Activated naive CD8-positive, alpha-beta T cell treated with anti-CD3 and anti-CD28 coated beads for 36 hours (primary cell): ENCODE measurements at places on chromosomes 6 and 20. TPM values are rescaled to one million over a fixed set of nuclear protein-coding genes. Genes with fewer than 3 reads are reported as not detected.
A peak's percentile ranks its signal among the peaks of the same experiment; 100 is the strongest.

Gene MDFI
- not detected for total RNA-seq

DNA sequence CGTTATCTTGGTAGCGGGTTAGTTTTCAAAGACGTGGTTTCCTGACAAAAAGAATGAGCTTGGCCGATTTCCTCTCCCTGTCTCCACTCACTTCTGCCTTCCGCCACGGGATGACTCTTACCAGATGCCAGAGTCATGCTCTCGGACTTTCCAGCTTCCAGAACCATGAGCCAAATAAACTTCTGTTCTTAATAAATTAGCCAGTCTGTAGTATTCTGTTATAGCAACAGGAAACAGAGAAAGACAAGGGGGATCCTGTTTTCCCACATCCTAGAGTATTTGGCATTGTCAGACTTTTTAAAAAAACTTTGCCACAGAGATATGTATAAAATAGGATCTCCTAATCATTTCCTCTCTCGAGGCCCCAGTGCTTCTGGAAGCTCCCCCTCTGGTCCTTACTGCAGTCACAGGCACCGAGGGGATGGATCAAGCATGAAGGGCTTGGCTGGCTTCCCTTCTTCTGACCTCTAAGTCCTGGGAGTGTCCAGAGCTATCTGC, 84.9 kb upstream of the NAA20 start:
- H3K27ac ChIP-seq = no peak overlapping the region
- no peak for DNase-seq
- peaks cover 9% of the 10 kb centered on the region for H3K4me1 ChIP-seq
- no peak overlapping the region for H3K4me3 ChIP-seq
- H3K27me3 ChIP-seq = peaks cover 21% of the 10 kb centered on the region

Gene ABHD16B
- not detected for total RNA-seq

GRCh38 chr6:81793821-81794475, 41.5 kb upstream of the TENT5A start:
- DNase-seq = no peak
- no peaks in the 10 kb centered on the region for H3K36me3 ChIP-seq
- H3K27ac ChIP-seq = no peak overlapping the region
- H3K4me3 ChIP-seq = no peak overlapping the region
- H3K4me1 ChIP-seq = no peaks in the 10 kb centered on the region
- peaks cover 10% of the 10 kb centered on the region for H3K27me3 ChIP-seq

Gene SLC35D3
- not detected for total RNA-seq

- H3K36me3 ChIP-seq = no peaks in the 10 kb centered on the region
- H3K4me3 ChIP-seq = no peak overlapping the region
- peaks cover 35% of the 10 kb centered on the region for H3K27me3 ChIP-seq
- no peaks in the 10 kb centered on the region for H3K4me1 ChIP-seq
- DNase-seq = peak; percentile 55
- no peak overlapping the region for H3K27ac ChIP-seq
These were observed 19.2 kb upstream of the GLP1R start for GRCh38 chr6:39029156-39030011.

GRCh38 chr6:126949786-126950185, 168.7 kb upstream of the RSPO3 start:
- no peaks in the 10 kb centered on the region for H3K27me3 ChIP-seq
- no peaks in the 10 kb centered on the region for H3K36me3 ChIP-seq
- H3K4me3 ChIP-seq = no peak overlapping the region
- no peaks in the 10 kb centered on the region for H3K4me1 ChIP-seq

Gene ALDH8A1
- 0.46 TPM for total RNA-seq

Gene DYNLRB1
- 76.9 TPM for total RNA-seq

DNA sequence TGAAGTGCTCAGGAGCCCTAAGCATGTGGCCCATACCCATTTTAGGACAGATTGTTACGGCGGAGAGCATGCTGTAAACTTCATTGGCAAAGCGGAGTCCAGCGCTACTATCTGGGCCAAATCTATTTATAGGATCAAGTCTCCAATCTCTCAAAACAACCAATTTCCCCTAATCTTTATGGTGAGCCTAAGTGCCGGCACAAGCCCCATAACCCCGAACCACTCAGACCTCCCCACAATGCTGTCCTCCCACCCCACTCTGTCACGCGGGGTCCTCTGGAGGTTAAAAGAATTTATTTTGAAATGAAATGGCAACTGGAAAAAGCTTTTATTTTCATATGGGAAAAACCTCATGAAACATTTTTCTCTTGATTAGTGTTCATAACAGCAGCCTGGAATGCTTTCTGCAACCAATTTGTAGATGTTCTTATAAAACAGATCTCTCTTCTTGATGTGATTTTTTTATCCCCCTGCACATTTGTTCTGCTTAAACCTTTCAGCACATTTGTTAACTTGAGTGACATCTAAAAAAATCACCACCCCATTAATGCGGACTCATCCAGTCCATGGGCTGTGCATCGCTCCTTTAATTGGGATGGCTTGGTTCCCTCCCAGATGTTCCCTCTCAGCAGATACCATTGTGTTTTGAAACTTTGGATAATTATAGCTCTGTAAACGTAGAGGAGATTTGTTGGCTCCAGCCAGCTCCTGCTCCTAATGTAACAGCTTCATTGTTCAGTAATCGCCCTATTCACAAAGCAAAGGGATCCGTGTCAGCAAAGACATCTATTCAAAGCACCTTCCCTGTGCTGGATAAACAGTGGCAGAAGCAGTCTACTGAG, 323.6 kb downstream of the CD83 start:
- DNase-seq = no peak
- H3K36me3 ChIP-seq = no peaks in the 10 kb centered on the region
- H3K27ac ChIP-seq = no peak overlapping the region
- H3K27me3 ChIP-seq = no peaks in the 10 kb centered on the region
- H3K4me1 ChIP-seq = peaks cover 3% of the 10 kb centered on the region

- H3K27ac ChIP-seq = no peak overlapping the region
- peaks cover 4% of the 10 kb centered on the region for H3K27me3 ChIP-seq
- no peaks in the 10 kb centered on the region for H3K36me3 ChIP-seq
- H3K4me3 ChIP-seq = no peak overlapping the region
These were observed 89.1 kb upstream of the FOXA2 start for GRCh38 chr20:22673467-22673866.

DNA sequence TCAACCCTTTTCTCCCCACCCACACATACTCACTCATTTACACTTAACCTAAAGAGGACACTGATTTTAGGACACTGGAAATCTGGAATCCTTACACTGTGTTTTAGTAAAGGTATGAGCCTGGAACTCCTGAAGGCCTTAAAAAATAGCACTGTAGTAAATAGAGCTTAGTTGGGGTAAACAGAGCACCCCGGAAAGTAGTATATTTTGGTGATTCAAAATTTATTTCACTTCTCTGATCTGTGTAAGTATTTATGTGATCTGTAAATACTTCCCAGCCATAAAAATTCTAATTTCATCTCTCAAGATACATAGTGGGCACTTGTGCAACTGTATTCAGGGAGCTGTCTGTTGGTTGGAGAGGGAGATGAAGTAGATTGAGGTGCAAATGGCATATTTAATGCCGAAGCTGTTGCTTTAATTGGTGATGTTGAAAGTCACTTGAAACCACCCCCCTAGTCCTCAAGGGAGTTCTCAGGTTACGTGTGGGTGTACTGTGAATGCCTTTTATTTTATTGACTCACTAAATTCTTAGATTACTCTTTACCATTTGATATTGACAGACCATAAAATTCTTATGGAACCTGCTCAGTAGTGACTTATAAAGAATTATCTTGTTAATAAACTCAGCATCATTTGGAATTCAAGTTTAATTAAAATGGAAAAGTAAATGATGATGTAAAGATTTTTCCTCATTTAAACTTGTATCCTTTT, 154.9 kb downstream of the SOX4 start:
- no peak for DNase-seq
- H3K27me3 ChIP-seq = no peaks in the 10 kb centered on the region
- no peaks in the 10 kb centered on the region for H3K36me3 ChIP-seq
- H3K4me1 ChIP-seq = peaks cover 4% of the 10 kb centered on the region

Gene CALHM4
- not detected for total RNA-seq

- H3K4me1 ChIP-seq = peaks cover 10% of the 10 kb centered on the region
- H3K27me3 ChIP-seq = peaks cover 4% of the 10 kb centered on the region
- H3K27ac ChIP-seq = no peak overlapping the region
- no peak overlapping the region for H3K4me3 ChIP-seq
- H3K36me3 ChIP-seq = peaks cover 9% of the 10 kb centered on the region
These were observed 161.6 kb downstream of the ZDHHC14 start for GRCh38 chr6:157542414-157543160.

Gene TLDC2
- not detected for total RNA-seq

GRCh38 chr6:15398633-15399275, 152.9 kb downstream of the JARID2 start:
- peaks cover 69% of the 10 kb centered on the region for H3K4me1 ChIP-seq
- no peaks in the 10 kb centered on the region for H3K27me3 ChIP-seq
- DNase-seq = no peak
- H3K4me3 ChIP-seq = peak overlapping the region; percentile 35

DNA sequence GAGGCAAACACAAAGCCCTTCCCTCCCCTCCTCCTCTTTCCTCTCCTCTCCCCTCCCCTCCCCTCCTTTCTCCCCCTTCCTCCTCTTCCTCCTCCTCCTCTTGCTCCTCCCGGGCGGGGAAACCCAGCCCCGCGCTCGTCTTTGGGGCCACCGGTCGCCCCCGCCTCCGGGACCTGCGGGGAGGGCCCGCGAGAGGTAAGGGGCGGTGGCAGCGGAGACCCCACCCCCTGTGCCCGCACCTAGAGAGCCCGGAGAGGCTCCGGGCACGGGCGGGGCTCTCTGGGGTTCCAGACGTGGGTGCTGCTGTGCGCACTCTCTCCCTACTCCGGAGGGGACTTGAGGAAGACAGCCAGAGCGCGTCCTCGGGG, at the start of gene RIN2:
TSS of gene RIN2 (plus strand) at position 126 of the 368 bp plus-strand sequence. CDS start 131,344 bp downstream, outside the sequence.
- peaks cover 2% of the 10 kb centered on the region for H3K4me1 ChIP-seq
- no peak within 1 kb of the TSS for H3K27ac ChIP-seq
- peaks cover 55% of the 10 kb centered on the region for H3K27me3 ChIP-seq
- H3K4me3 ChIP-seq = peak within 1 kb of the TSS; percentile 52
- DNase-seq = no peak
- no peaks in the 10 kb centered on the region for H3K36me3 ChIP-seq

GRCh38 chr20:33232486-33233072, 3.2 kb upstream of the BPIFA1 start:
- H3K36me3 ChIP-seq = no peaks in the 10 kb centered on the region
- H3K27me3 ChIP-seq = peaks cover 11% of the 10 kb centered on the region
- peak overlapping the region; percentile 22 for H3K27ac ChIP-seq
- no peak for DNase-seq
- H3K4me1 ChIP-seq = peaks cover 9% of the 10 kb centered on the region
- H3K4me3 ChIP-seq = no peak overlapping the region

Gene MAS1
- not detected for total RNA-seq

Gene FOXS1
- total RNA-seq = not detected

DNA sequence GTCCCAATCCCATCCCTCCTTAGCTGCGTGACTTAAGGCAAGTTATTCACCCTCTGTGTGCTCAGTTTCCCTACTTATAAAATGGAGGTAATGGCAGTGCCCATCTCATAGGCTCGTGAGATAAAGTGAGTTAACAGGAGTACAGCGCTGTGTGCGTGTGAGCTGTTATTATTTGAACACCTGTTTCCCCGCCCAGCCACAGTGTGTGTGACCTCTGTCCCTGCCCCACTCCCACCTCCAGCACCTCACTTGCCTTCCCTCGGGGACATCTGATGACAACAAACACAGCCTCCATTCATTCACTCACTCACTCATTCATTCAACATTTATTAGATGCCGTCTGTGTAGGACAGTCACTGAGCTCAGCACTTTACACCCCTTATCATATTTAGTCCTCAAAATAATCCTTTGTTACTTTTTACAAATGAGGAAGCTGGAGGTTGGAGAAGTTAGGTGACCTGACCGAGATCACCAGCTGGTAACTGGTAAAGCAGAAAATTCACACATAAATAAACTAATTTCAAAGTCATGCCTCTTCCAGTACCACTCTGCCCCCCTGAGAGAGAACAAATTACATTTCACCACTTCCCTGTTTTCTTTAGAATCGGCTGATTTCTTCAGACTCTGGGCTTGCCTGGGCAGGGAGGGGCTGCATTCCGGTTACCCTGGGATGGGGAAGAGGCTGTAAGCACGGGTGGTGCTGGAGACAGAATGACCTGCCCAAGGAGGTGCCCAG, 58.6 kb downstream of the CPNE5 start:
- no peaks in the 10 kb centered on the region for H3K4me1 ChIP-seq
- H3K27ac ChIP-seq = no peak overlapping the region

Gene F13A1
- not detected for total RNA-seq

DNA sequence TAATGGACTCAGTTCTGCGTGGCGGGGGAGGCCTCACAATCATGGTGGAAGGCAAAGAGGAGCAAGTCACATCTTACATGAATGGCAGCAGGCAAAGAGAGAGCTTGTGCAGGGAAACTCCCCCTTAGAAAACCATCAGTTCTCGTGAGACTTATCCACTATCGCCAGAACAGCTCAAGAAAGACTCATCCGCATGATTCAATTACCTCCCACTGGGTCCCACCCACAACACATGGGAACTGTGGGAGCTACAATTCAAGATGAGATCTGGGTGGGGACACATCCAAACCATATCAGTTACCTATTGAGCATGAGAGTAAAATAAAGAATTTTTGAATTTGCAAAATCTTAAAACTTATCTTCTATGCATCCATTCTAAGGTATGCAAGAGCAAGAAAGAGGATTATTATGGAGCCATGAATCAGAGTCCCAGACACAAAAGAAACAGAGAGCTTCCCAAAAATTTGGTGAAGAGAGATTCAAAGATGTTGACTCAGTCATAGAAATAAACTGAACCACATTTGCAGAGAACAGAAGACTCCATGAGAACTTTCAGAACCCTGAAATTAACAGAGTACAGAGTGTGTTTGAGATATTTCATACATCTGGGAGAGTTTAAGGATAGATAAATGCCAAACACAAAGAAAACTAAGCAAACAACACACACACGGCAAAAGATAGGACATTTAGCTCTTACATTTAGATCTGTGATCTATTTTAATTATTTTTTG, 17.1 kb upstream of the MOXD1 start:
- no peaks in the 10 kb centered on the region for H3K4me1 ChIP-seq
- H3K4me3 ChIP-seq = no peak overlapping the region
- no peaks in the 10 kb centered on the region for H3K36me3 ChIP-seq
- H3K27me3 ChIP-seq = peaks cover 30% of the 10 kb centered on the region

GRCh38 chr6:134549854-134550253, 231.9 kb upstream of the SGK1 start:
- H3K4me1 ChIP-seq = no peaks in the 10 kb centered on the region
- no peaks in the 10 kb centered on the region for H3K36me3 ChIP-seq
- DNase-seq = no peak
- no peaks in the 10 kb centered on the region for H3K27me3 ChIP-seq
- no peak overlapping the region for H3K27ac ChIP-seq

Gene PNPLA1
- not detected for total RNA-seq

GRCh38 chr6:36976007-36976264, 10.1 kb downstream of the MTCH1 start:
- peaks cover 14% of the 10 kb centered on the region for H3K36me3 ChIP-seq
- no peaks in the 10 kb centered on the region for H3K27me3 ChIP-seq
- H3K4me3 ChIP-seq = no peak overlapping the region
- DNase-seq = no peak
- no peak overlapping the region for H3K27ac ChIP-seq
